ENCODE measurements at places on chromosomes 7 and 10.

- DNase-seq = no peak
These were observed 294.5 kb downstream of the FRMD4A start for GRCh38 chr10:14036233-14036632.

- DNase-seq = no peak
These were observed 108.7 kb downstream of the ZNF467 start for GRCh38 chr7:149664666-149665065.

- no peak for DNase-seq
These were observed 5.4 kb downstream of the HNRNPA2B1 start for GRCh38 chr7:26195182-26195581.

GRCh38 chr10:98446151-98446660 is 529 bp downstream of the HPS1 start:
- DNase-seq = no peak

GRCh38 chr7:105581066-105581811 is at the start of gene EFCAB10:
TSS of gene EFCAB10 (minus strand) at chr7:105581493. CDS start at chr7:105581463, 30 bp downstream.
- DNase-seq = peak; percentile 58

GRCh38 chr10:12353399-12354242 is 4.3 kb downstream of the CAMK1D start:
- DNase-seq = no peak

- DNase-seq = no peak
These were observed 633.4 kb upstream of the MGMT start for GRCh38 chr10:128833671-128834070.

DNA sequence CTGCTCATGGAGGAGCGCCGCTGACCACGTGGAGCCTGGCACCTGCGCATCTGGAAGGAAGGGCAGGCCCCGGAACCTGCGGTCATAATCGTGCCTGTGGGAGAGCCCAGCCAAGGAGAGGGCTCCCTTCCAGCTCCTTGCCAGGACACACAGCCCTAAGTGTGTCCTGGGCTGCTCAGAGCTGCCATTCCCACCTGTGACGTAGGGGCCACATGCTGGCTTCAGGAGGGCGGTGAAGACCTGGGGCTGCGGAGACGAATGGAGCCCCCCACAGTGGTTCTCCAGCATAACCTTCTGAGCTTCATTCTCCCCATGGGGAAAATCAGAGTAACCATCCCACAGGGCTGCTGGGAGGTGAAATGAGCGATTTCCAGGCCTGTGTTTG is 127.6 kb upstream of the CHST15 start:
- no peak for DNase-seq

GRCh38 chr10:78950656-78951587 is 117.8 kb upstream of the ZMIZ1 start:
- DNase-seq = no peak

DNA sequence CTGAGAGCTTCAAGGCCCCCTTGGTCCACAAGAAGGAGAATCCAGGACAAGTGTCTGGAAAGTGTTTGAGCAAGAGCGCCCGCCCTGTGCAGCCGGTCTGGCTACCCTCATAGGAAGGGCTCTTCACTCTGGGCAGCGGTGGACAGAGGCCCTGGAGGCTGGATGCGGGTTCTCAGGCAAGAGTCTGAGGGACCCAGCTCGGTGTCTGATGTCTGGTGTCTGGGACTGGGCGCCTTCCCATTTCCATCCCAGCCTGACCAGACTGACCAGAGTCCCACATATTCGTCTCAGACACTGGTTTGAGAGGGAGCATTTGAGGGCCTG is 59.8 kb downstream of the HK1 start:
- no peak for DNase-seq

- DNase-seq = no peak
These were observed 100.8 kb downstream of the ATXN7L1 start for GRCh38 chr7:105775580-105775979.

GRCh38 chr7:27424749-27425148 is 182.1 kb downstream of the EVX1 start:
- DNase-seq = no peak

- no peak for DNase-seq
These were observed 128.5 kb downstream of the ANKRD7 start for GRCh38 chr7:118352867-118353453.

DNA sequence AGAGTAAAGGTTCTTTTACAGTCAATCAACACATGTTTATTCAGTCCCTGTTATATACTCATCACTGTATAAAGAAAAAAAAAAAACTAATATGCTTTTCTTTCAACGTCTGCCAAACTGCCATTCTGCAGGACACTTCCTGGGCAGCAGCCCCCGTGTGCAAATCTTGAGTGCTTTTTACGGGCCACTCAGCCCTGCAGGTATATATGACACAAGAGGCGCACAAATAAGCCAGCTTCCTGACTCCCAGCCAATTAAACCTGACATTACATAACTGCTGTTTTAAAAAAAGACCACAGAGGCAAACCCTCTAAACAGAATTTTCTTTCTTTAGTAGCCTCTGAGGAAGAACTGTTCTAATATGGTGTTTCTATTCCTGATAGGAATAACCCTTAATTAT is 263.0 kb upstream of the NEBL start:
- no peak for DNase-seq

DNA sequence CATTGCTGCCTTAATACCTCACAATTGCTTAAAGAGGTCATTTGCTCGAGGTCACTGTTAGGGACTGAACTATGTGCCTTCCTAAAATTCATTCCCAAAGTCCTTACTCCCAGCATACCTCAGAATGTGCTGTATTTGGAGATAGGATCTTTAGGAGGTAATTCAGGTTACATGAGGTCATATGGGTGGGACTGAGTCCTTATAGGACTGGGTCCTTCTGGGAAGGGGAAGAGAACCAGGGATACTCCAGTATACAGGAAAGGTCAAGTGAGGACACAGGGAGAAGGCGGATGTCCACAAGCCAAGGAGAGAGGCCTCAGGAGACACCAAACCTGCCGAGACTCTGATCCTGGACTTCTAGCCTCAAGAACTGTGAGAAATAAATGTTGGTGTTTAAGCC is 253.3 kb downstream of the PRPF18 start:
- no peak for DNase-seq

DNA sequence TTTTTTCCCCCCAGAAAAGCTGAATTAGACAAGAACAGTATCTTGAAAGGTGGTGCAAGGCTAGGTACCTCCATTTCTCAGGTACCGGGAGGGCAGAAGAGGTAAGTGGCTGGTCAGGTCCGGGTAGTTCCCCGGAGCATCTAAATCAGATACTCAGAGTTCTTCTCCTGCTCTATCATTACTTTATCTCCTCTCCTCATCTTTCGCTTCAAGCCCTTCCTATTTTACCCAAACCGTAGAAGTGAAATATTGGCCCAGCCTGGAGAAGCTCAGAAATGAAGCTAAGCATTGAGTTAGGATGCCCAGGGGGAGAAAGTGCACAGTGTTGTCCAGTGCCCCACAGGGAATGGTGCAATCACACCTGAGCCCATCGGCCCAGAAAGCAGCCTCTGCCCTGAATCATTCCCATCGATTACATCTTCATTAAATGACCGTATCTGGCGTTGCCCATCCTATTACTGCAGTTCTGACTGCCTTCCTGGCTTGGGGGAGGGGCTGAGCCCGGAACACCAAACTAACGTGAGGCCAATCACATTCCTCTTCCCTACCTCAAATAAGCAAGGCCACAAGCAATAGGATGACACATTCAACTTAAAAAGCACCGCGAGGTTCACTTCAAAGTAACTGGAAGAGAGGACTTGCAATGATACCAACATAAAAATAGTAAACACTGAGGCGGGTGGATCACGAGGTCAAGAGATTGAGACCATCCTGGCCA is 116.5 kb downstream of the PRPF18 start:
- no peak for DNase-seq

All from GM12892 (cell line).